ENCODE measurements at places on chromosomes 1 and 21.

GRCh38 chr1:212607913-212608391, 609 bp upstream of the ATF3 start:
- DNase-seq, result no peak

GRCh38 chr21:45480701-45481500, 61.3 kb downstream of the SLC19A1 start:
- DNase-seq, result no peak

- no peak for DNase-seq
These were observed 51.0 kb downstream of the C4BPA start for GRCh38 chr1:207155028-207155427.

- DNase-seq, result no peak
These were observed 7.9 kb downstream of the TMEM201 start for GRCh38 chr1:9596415-9597123.

GRCh38 chr21:25893191-25893590, 158.4 kb downstream of the GABPA start:
- DNase-seq, result no peak

DNA sequence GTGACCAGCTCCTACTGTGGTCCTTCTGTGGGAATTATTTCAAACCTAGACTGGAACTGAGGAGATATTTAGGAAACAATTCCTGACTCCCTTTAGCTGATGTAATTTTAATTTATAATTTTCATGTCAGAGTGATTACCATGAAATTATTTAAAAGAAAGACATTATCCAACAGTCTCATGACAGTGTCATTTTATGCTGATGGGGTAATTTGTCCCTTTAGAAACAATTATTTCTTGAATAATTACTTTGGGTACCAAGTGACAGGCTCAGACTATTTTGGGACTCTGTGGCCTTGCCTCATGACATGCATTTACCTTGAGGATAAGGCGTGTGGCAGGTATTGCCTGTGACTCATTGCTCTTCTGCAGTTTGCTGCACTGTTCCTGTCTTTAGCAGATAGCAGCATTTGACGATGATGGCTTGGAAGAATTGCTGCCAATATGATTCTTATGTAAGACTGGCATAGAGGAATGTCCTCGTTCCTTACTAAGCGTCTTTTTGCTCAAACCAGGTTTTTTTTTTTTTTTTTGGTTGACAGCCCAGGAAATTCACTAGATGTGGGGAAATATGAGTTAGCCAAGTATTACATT, 206.0 kb upstream of the HMCN1 start:
- DNase-seq, result no peak

DNA sequence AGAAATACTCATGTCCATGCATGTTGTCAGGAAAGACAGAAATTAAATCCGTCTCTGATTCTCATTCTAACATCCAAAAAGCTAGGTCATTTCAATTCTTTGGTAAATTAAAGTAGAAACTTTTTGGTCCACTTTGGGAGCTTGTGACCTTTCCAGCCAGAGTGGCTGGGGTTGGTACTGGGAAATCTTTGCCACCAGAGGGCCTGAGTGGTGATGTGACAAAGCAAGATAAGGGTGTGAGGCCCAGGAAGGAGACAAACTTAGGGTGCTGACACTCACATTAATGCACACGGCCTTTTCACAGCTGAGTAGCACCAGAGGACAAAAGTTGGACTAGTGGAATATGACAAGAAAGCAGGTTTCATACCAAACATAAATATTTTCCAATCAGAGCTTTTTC, 144.3 kb downstream of the DNM3 start:
- DNase-seq, result no peak

DNA sequence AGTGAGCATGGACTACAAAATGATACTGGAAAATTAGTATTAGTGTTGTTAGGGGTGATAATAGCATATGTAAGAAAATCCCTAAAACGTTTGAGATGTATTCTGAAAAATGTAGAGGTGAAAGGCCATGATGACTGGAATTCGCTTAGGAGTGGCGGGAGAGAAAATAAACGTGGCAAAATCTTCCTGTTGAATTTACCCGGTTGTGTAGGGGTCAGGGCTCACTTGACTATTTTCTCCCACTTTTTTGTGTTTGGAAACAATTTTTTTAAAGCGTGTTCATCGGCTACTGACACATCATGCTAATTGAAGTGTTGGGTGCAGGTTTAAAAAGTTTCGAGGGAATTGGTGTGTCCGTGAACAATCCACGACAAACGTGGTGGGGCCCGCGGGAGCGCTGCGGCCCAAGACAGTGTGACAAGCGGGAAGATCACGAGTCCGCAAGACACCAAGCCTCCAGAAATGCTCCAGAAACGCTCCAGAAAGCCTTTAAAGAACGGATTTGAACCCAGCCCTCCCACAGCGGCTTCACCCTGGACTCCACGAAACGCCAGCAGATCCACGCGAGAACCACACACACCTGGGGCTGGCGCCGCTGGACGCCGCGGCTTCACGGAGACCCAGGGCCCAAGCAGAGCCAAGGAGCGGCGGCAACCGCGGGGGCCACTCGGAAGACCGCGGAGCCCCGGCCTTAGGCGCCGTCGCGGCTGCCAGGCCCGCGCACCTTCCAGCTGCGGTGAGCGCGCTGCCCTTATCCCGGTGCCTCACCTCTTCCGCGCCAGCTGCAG, 573 bp downstream of the PSMG1 start:
- DNase-seq, result no peak

DNA sequence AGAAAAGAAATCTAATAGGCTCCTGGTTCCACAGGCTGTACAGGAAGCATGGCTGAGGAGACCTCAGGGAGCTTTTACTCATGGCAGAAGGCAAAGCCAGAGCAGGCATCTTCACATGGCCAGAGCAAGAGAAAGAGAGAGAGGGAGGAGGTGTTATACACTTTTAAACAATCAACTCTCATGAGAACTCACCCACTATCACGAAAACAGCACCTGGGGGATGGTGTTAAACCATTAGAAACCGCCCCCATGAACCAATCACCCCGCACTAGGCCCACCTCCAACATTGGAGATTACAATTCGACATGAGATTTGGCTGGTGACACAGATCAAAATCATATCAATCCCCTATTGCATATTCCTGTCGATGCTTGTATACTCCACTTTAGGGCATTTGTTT, 93.5 kb downstream of the MRPL39 start:
- no peak for DNase-seq

DNA sequence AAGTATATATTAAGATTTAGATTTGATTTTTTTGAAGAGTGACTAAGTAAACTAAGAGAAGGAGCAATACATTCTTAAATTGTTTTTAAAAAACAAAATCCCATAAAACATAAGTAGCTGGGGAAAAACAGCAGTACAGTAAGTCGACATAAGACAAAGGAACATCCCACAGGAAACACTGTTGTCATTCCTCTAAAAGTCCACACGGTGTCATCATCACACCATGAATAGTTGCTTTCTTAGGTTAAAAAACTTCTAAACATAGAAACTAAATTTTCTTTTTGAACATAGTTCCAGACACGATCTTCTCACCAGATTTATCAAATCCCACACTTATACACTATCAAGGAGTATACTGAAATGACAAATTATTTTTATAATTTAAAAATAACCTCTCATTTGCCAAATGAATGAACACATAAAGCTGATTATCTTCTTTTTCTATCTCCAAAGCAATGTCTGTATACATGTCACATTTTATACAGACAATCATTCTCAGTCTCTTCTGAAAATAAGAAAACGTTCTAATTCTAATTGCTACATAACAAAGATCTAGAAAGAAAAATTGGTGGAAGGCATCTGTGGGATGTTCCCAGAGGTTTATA, 15.8 kb downstream of the ODF2L start:
- DNase-seq, result peak; percentile 65
